CD14-positive monocyte (primary cell): ENCODE measurements at places on chromosomes 7 and 10. TPM values are rescaled to one million over a fixed set of nuclear protein-coding genes. Genes with fewer than 3 reads are reported as not detected.
A peak's percentile ranks its signal among the peaks of the same experiment; 100 is the strongest.

DNA sequence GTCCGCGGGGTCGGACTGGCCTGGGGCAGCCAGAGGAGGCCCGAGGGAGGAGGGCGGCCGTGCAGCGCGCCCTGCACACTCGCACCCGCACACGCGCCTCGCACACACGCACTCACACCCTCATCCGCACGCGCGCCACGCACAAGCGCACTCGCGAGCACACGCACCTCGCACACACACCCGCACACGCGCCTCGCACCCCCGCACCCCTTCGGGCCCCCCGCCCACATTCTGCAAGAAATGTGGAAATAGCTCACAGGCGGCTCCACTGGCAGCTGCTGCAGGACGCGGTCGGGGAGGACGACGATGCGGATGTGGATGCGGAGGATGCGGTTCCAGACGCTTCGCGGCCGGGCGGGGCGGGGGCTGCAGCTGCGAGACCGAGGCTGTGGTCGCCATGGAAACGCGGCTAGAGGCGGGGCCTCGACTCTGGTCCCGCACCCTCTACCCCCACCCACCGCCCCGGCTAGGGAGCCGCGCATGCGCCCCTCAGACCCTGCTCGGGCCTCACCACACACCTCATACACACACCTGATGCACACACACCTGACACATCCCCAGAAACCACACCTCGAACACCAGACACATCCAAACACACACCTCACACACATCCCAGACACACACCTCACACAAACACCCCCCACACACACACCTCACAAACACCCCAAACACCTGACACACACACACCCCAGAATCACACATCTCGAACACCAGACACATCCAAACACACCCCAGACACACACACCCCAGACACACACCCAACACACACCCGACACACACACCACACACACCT lies at the start of gene CALY:
TSS of gene CALY (minus strand) at position 320 of the 793 bp plus-strand sequence. CDS start 7,907 bp downstream, outside the sequence.
- no peak for DNase-seq

DNA sequence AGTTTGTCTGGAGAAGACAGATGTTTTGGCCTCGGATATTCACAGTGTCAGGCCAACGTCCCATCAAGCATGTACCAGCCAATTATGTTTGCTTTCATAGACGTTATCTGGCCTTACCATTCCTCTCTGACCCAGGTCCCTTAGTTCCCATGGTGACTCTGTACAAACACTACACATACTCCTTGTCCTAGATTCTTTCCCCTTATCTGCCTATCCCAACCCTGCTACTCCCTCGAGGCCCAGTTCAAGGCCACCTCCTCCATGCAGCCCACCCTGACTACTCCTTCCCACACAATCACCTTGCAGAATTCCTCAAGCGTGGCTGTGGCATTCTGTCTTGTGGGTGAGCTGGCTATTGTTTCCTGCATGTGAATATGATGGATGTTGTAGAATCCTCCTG lies 155.2 kb downstream of the PRKAG2 start:
- no peak for DNase-seq

DNA sequence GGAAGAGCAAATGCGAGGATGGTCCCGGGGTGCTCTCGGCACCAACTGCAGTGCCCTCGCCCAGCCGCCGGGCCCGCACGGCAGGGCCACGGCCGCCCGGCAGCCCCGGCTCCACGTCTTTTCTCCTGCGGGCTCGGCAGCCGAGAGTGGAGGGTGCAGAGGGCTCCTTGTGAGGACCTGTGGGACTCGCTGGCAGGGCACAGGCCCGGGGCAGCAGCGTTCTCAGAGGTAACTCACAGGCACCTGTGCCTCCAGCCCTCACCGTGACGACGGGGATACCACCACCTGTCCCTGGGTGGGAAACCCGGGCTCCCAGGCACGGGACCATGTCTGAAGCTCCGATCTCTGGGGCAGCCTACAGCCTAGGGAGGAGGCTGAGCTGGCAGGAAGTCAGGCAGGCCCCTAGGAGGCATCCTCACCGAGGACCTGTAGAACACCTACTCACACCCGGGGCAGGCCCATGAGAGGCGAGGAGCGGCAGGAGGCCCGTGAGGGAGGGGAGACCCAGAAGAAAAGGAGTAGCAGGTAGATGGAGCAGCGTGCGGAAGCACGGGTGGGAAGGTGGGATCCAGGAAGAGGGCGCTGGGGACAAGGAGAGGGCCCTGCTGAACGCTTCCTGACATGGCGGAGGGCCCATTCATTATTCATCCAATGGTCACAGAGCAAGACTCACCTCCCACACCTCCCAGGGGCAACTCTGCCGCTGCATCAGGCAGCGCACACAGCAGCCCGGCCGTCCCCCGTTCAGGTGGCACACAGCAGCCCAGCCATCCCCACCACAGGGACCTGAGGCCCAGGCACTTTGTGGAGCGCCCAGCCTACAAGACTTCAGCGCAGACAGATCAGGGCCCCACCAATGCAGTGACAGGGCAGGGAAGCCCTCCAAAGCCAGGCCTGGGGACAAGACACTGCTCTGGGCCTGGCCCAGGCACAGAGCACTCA lies 244.9 kb downstream of the MAD1L1 start:
- DNase-seq = no peak

Gene NPTX2
- polyA plus RNA-seq = not detected in 2 replicates

- no peak for DNase-seq
Measured at GRCh38 chr7:90625562-90625961, 29.4 kb downstream of the CDK14 start.

Gene NANOS1
- polyA plus RNA-seq = 0.04 TPM in 1 of 2 replicates, not detected in the other

DNA sequence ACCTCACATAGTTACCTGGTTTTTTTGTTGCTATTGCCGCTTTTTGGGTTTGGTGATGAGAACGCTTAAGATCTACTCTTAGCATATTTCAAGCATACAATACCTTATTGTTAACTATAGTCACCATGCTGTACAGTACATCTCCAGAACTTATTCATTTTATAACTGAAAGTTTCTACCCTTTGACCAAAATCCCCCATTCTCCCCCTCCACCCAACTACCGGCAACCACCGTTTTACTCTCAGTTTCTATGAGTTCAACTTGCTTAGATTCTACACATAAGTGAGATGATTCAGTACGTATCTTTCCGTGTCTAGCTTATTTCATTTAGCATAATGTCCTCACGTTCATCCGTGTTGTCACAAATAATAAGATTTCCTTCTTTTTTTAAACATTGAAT lies 86.7 kb upstream of the IL6 start:
- DNase-seq = no peak

GRCh38 chr7:121006711-121007315 lies 18.3 kb downstream of the CPED1 start:
- DNase-seq = no peak

- no peak for DNase-seq
Measured at GRCh38 chr7:121302214-121302745, 26.5 kb upstream of the WNT16 start.

- peak; percentile 62 for DNase-seq
Measured at GRCh38 chr10:113953505-113954272, 90.0 kb upstream of the ADRB1 start.

DNA sequence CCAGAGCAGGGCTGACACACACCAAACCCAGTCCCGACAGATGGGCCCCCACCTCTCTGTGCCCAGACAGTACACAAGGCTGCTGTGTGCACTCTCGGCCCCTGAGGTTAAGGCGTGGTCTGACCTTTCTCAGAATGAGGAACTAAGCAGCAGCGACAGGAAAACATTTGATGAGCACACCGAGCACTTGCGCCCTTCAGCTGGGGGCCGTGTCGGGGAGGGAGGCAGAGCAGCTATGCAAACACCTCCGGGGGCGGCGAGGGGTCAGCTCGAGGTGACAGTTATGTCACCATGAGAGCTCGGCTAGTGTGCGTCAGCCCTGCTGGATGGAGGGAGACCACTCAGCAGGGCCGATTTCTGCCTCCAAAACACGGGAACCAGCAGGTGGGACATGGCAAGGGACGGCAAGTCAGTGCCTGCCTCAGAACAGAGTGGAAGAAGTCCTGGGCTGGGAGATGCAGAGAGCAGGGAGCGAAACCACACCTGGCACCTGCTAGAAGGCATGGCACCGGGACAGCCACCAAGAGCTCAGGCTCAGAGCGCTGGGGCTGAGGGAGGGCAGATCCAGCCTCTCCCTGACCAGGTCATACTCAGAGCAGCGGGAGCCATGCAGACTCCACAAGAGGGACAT lies 57.4 kb downstream of the CHST15 start:
- peak; percentile 96 for DNase-seq

GRCh38 chr10:113882240-113882639 lies 27.8 kb downstream of the NHLRC2 start:
- DNase-seq = no peak

GRCh38 chr10:93751124-93751523 lies 6.6 kb upstream of the LGI1 start:
- DNase-seq = no peak

GRCh38 chr7:6615723-6616555 lies 529 bp downstream of the ZNF853 start:
- no peak for DNase-seq

Gene CYP2W1
- polyA plus RNA-seq = not detected

Gene BMPER
- not detected for polyA plus RNA-seq

GRCh38 chr10:90652519-90652918 lies 205.3 kb downstream of the HTR7 start:
- no peak for DNase-seq

GRCh38 chr10:73768881-73769280 lies 13.0 kb upstream of the CHCHD1 start:
- no peak for DNase-seq

Gene CDC14C
- polyA plus RNA-seq = not detected

Gene TMEM225B
- 0.22 and 0.23 TPM in 2 replicates for polyA plus RNA-seq

Gene TMEM236
- 0.01 and 0.08 TPM in 2 replicates for polyA plus RNA-seq

GRCh38 chr7:51308265-51308664 lies 8.3 kb downstream of the COBL start:
- no peak for DNase-seq

DNA sequence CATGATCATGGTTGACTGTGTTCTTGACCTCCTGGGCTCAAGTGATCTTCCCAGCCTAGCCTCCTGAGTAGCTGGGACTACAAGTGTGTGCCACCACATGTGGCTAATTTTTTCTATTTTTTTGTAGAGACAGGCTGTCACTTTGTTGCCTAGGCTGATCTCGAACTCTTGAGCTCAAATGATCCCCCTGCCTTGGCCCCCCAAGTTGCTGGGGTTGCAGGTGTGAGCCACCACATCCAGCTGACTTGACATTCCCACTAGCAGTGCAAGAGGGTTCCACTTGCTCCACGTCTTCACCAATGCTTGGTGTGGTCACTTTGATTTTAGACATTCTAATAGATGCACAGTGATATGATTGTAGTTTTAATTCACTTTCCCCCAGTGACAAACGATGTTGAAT lies 25.1 kb downstream of the CYP26A1 start:
- DNase-seq = no peak

- DNase-seq = no peak
Measured at GRCh38 chr10:112131346-112131745, 52.2 kb downstream of the GPAM start.

Gene PKD1L1
- polyA plus RNA-seq = not detected

DNA sequence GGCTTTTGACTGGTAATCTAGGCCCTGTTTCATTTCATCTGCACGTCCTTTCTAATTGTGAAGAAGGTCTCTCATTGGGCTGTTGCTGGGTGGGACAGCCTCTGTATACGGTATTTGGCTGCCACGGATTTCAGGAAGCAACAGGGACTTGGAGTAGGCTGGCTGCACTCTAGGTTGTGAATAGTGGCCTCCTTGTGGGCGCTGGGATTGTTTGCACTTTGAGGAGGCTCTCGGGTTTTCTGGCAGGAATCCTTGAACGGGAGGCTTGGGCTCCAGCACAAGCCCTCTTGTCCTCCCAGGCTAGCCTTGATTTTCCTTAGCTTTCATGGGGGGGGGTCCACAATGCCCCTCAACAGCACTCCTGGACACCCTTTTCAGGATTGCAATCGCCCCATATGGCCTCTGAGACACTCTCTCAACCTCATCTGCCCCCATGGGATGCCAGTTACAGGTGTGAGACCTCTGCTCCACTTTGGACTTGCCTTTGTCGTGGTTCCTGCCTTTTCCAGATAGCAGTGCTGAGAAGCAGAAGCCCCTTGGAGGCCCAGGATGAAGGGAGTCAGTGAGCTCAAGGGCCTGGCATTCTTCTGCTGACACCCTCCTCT lies 33.9 kb upstream of the ZNF273 start:
- no peak for DNase-seq

- no peak for DNase-seq
Measured at GRCh38 chr10:33041783-33042437, 83.9 kb upstream of the ITGB1 start.

DNA sequence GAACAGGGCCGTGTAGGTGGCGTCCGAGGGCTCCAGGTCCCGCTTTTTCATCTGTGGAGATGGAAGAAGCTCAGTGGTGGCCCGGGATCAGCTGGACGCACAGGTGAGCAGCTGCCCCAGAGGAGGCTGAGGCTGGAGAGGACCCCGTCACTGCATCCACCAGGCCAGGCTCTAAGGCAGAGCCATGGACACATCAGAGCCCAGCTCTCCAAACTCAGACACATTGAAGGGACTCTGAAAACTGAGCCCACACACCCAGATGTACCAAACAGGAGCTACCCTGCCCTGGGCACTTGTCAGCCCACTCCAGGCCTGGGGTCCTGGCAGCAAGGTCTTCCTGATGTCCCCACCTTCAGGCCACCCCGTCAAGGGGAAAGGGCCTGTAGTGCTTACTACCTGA lies 8.8 kb downstream of the PTCD1 start:
- no peak for DNase-seq

Gene TBXAS1
- 289 TPM for polyA plus RNA-seq

Gene MRC1
- polyA plus RNA-seq = 0.11 TPM

DNA sequence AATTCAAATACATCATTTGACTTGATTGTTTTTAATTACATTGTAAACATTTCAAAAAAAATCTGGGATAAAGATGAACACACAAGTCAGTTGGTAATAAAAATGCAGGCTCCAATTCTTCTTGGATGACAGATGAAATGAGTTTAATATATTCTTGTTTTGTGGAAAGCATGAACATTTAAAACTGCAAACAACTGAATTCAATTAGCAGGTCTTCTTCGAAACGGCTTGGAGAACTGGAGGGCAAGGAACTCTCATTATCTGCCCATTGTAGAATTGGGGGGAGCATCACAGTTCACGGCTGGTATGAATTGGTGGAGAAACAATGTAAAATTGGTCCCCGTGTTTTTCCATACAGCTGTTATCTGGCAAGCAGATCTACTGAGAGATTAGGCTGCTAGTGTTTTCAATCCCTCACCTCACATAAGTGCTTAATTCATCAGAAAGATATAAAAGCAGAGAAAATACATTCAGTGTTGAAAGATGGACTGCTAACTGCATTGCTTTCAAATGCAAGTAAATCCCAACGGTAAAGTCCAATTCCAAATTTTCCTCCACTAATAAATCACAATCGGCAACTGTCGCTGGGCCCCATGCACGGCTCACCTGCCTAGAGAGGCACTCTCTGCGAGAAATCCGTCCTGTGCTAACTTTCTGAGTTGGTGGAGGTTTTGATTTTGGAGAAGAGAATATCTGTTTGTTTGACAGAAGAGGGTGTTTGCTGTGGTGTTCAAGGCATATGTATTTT lies 199.5 kb downstream of the ZNF438 start:
- no peak for DNase-seq

Gene CHCHD3
- polyA plus RNA-seq = 15.1 and 30.5 TPM in 2 replicates

GRCh38 chr10:131874991-131875451 lies 25.8 kb upstream of the PPP2R2D start:
- peak; percentile 67 for DNase-seq

DNA sequence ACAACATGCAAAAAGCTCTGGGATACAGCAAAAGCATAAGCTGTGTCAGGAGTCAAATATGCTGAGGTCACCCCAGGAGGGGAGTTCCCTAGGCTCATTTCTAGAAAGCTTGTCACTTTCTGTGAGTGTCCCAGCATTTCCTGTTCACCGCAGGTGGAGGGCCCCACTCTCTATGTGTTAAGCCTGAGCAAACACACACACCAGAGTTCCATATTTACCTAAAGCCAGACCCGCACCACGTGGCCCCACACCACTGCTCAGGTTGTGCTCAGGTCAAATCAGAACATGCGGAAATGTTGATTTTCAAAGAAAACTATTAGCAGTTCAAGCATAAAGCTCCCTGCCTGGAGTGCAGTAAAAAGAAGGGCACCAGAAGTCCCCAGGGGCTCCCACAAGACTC lies 259.6 kb upstream of the PPP2R2D start:
- DNase-seq = no peak
